Stimulated activated CD4-positive, alpha-beta T cell treated with anti-CD3 and anti-CD28 coated beads, Interleukin-1b, Interleukin-23, amount 100 ng/mL, for 24 hours (primary cell): ENCODE measurements at places on chromosomes 11 and 22.

- DNase-seq: no peak
Observed at GRCh38 chr11:75497788-75498409, 27.8 kb downstream of the GDPD5 start.

DNA sequence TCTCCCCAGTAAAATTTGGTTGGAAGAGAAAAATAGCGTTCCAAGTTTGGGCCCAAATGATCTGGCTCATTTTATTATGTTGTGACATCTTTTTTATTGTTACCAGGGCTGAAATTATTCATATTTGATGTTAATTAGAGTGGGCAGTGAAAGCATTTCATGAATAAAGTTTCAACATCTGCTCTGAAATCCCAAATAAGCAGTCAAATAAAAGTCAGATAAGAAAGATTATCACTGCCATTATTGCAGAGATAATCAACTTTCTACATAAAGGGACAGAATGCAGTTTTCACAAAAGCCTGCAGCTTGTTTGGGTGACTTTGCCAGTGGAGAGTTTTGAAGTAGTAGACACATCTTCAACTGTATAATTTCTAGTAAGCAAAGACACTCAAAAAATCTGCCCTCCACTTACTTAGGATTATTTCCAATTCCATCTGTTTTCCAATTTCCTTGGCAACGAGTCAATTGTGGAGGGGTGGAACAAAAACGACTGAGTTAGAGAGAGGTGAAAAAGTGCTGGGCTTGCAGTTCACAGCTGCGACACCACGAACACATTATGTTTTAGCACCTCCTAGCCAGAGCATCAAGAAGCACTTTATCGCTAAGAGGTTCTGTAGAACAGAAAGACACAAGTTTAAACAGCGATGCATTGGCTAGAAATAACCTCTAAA lies 9.0 kb downstream of the TECTA start:
- no peak for DNase-seq

- DNase-seq: peak; percentile 55
Observed at GRCh38 chr11:66883016-66883965, 26.4 kb downstream of the LRFN4 start.

- no peak for DNase-seq
Observed at GRCh38 chr11:122600290-122600689, 55.2 kb upstream of the UBASH3B start.

GRCh38 chr11:30921811-30922210 lies 335.7 kb upstream of the MPPED2 start:
- no peak for DNase-seq

DNA sequence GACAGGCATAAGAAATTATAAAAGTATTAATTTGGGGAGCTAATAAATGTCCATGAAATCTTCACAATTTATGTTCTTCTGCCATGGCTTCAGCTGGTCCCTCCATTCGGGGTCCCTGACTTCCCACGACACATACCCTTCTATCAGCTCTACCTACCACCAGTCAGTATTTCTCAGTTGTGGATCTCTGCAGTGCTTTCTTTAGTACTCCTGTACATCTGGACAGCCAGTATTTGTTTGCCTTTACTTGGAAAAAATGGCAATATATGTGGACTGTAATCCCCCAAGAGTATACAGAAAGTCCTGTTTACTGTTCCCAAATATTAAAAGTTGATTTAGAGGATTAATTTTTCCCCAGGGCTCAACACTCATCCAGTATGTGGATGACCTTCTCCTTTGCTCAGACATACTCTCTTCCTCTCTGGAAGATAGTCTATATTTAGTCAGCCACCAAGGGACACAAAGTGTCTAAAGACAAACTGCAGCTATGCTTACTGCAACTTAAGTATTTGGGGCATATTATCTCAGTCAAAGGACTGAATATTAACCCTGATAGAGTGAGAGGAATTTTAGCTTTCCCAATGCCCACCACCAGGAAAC lies 7.3 kb upstream of the FDX1 start:
- DNase-seq: no peak

DNA sequence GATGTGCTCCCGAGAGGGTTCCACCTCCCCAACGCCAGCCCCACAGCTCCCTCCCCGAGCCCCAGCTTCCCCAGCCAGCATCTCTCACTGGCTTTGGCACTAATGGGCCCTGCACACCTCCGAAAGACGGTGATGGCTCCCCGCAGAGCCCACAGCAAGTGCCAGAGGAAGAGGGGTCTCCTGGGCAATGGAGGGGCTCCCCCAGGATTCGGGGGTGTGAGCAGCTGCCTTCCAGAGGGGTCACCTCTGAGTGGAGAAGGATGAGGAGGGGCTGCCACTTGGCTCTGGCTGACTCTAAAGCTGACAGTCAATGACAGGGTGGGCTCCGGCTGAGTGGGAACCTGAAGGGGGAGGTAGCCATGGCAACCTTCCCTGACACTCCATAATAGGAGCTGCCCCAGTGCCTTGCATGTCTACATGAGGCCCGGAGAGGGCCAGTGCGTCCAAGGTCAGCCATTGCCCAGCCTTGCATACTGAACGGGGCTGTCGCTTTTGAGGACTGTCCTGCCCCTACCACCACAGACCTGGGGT lies 98.6 kb upstream of the SYT13 start:
- DNase-seq: no peak

DNA sequence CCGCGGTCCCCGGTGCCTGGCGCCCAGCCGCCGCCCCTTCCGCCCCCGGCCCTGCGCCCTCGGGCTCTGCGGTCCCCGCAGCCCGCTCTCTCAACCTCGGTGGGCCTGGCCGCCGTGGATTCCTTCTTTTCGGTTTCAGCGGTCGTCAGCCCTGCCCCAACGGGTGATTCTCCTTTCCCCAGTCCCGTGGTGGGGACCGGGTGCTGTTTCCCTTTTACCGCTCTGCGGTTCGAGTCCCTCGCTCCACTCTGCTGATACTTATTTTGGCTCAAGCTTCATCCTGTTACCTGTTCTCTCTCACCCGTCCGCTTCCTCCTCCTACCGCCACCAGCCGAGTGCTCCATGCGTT lies 494 bp downstream of the ZDHHC5 start:
- DNase-seq: no peak

DNA sequence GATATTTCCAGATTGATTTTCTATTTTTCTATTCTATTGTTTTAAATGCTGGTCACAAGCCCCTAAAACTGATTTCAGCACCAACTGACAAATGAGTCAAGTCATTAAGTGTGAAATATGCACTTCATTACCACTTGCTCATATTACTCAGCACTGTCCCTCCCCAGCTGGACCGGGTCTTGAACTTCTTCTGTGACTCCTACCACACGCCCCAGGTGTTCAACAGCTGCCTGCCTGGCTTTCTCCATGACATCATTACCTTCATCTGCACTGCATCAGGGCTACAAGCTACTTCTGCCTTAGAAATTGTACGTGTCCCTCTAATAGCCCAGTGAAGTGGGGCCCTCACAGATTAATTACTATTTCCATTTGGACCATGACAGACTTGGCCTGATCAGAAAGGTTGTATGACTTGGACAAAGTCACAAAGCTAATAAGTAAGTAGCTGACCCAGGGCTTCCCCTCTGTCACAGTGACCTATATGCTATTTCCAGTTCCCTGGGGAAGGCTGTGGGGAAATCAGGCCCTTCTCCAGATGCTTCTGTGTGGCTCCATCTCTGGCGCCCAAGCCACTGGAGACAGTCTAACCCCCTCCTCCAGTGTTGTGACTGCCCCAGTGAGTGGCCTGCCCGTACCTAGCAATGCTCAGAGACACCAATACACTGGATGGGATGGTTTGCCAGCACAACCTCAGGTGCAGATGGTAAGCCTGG lies 18.1 kb downstream of the TBC1D10A start:
- DNase-seq: no peak

DNA sequence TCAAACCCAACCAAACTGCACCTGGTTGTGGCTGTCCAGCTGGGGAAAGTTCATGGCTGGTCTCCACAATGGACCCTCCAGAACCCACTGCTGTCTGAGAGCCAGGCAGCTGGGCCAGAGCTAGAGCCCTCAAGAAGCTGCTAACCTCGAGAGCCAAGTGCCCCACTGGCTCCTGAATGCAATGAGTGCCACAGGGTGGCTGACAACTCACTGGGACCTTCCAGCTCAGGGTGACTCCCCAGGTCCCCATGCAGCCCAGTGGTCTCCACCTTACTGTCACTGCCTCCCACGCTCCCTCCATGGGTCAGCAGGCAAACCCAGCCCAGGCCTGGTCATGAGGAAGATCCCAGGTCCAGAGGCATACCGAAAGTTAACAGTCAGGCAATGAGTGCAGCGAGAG lies 8.0 kb upstream of the CHST1 start:
- DNase-seq: no peak

DNA sequence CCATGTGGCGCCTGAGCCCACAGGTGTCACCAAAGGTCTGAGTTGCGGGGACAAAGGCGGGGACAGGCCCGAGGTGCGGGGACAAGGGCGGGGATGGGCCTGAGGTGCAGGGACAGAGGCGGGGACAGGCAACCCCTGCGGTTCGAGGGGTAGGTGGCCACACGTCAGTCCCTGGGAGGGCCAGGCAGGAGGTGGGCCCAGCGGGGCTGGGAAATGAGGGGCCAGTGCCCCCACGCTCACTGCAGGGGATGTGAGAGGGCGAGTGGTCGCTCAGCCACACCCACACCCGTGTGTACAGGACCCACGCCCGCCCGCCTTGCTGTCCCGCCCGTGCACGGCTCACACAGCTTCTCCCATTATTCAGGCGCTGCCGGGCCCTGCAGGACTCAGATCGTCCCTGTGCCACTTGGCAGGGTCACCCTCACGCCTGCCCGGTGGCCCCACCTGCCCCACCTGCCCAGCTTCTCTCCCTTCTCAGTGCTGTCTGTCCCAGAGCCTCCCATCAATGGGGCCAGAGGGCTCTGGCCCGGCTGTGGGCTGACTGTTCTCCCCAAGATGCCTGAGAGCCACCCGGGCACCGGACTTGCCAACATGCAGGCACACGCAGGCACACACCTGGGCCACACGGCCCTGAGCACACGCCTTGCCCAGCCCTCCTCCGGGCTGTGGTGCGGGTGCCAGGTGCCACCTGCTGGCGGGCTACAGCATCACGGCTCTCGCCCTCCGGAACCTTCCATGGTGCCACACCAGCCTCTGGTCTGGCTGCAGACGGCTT lies 14.2 kb upstream of the MUC6 start:
- DNase-seq: peak; percentile 55

GRCh38 chr11:62770778-62771143 lies 435 bp upstream of the TAF6L start:
- DNase-seq: no peak

GRCh38 chr22:20494978-20495860 lies at the start of gene KLHL22:
Gene KLHL22, minus strand, starts transcription at chr22:20495795. Its CDS starts 6,584 bp downstream, at chr22:20489211.
- DNase-seq: no peak

DNA sequence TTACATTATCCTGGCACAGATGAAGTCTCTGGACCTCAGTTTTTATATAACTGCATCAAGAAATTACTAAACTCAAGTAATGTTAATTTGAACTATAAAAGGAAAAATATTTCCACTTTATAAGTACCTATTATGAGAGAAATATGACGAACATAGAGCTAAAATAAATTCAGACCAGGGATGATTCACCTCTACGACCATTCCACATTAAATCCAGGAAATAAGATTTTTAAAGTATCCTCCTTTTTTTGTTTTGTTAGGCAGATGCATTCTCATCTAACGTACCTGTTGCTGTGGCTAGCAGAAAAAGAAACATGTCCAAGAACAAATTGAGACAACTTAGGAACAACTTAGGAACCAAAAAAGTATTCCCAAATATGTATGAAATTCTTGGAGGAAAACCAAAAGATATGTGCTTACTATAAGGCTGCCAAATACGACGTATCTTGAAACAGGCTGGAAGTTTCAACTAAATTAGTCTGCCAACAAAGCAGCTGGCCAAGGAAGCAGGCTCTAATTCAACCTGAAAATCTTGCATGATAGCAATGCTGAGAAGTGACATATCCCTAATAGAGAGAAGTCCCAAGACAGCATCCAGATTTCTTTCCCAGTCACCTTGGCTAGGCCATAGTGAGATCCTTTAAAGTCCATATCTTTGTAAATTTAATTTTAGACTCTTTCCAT lies 15.7 kb downstream of the SPTY2D1 start:
- no peak for DNase-seq

- no peak for DNase-seq
Observed at GRCh38 chr22:46854125-46854870, 91.8 kb downstream of the TBC1D22A start.

DNA sequence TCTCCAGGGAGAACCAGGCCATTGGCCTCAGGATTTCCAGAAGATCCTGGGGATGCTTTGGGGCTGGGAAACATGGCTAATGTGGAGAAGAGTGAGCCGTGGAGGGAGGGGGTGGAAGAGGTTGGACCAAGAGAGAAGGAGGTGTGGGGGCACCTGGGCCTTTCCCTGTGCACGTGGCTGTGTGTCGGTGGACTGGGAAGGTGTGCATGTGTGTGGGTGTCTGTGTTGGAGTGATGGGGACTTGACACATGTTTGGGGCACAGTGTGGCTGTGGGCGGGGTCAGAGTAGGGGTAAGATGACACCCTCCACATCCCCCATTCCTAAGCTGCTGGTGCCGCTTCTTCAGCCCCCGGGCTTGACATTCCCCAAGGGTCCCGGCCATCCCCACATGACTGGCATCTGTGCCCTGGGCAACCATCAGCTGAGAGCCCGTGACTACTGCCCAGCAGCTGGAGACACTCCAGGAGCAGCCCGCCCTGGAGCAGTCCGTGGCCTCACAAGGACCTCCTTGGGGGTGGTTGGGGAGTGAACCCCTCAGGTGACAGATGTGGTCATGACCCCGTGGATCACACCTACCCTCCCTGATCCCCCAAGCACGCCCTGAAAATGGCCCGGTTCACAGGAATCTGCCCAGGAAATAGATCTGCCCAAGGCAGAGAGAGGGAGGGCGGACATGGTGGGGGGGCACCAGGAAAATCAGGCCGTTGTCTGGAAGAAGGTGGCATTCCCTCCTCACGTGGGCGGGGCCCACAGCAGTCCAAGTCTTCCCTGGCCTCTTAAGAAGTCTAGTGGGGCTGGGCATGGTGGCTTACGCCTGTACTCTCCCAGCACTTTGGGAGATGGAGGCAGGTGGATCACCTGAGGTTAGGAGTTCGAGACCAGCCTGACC lies 34.8 kb upstream of the SOX10 start:
- no peak for DNase-seq

- no peak for DNase-seq
Observed at GRCh38 chr11:92226331-92227229, 2.0 kb downstream of the FAT3 start.

DNA sequence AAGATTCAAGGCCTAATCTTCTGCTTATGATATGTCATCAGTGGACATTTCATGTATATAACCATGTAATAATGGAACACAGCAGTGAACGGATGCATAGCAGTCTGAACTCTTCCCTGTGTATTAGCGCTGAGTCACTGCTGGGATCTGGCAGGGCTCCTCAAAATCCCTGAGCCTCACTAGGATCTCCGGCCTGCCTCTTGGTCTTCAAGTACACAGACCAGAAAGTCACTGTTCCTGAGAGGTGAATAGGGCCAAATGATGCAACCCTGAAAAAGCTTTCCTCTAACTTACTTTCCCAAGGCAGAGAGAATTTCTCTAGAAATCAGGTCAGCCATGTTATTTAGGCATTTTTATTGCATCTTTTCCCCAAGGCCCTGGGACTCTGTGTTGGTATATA lies 35.0 kb downstream of the POU2AF1 start:
- DNase-seq: no peak
